Brain pericyte (primary cell): ENCODE measurements at places on chromosomes 16 and 17.

DNA sequence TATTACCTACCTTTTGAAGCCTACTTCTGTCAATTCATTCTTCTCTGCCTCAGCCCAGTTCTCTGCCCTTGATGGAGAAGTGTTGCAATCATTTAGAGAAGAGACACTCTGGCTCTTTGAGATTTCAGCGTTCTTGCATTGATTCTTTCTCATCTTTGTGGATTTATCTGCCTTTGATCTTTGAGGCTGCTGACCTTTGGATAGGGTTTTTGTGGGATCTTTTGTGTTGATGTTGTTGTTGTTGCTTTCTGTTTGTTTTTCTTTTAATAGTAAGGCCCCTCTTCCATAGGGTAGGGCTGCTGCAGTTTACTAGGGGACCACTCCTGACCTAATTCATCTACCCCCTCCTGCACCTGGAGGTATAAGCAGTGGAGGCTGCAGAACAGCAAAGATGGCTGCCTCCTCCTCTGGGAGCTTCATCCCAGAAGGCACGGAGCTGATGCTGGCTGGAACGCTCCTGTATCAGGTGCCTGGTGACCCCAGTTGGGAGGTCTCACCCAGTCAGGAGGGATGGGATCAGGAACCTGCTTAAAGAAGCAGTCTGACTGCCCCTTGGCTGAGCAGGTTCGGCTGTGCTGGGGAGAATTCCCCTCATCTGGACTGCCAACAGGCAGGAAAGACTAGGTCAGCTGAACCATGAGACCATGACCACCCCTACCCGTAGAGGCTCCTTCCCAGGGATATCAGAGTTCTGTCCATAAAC lies 28.0 kb downstream of the NFATC3 start:
- no peak for DNase-seq

DNA sequence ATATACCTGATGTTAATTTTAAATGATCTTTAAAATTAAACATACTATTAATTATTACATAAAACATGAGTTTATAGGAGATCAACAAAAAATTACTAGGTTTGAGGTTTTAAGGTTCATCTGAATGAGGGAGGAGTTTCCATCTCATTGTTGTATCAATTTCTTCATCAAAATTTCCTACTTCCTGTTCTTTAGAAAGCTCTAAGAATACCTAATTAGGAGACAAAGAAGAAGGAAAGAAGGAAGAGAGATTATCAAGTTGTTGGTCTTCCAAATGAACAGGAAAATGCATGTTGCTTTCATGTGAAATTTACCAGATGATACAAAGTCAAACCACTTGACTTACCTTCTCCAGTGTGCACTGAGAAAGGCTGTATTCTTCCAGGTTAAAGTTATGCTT lies 18.1 kb upstream of the ABCA9 start:
- DNase-seq = no peak

DNA sequence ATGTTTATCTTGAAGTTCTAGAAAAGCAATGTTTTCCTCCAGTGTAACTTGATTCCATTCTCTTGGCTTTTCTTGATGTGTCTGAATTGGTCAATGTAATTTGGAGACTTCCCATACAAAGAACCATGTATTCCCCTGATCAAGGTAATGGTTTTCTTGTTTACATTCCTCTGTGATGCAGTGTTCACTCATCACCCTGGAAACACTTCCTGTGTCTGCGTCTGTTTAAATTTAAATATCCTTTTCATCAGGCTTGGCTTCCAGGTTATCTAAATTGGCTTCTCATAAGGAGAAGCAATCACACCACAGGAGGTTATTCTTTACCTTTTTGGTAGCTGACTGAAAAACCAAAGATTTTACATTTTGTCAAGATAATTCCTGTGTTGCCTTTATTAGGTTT lies 237.3 kb upstream of the WSCD1 start:
- DNase-seq = no peak

DNA sequence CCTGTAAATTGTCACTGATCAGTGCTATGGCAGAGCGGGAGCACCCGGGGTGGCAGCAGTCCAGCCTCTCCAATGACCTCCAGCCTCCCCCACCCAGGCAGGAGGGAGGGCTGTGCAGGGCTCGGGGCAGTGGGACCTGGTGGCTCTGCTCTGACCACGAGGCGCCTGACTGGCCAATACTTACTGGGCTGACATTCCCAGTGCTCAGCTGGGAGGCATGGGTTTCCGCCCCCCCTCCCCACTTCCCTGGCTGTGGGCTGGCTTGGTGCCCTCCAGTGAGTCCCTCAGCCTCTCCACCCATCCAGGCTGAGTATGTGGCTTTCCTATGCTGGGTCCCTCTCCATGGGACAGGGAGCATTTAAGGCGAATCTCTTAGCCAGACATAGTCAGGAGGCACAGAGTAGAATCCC lies 2.7 kb downstream of the SOCS3 start:
- no peak for DNase-seq

GRCh38 chr17:15298176-15298575 lies 33.0 kb upstream of the PMP22 start:
- DNase-seq = no peak

GRCh38 chr17:40901981-40902474 lies 17.0 kb upstream of the KRT20 start:
- no peak for DNase-seq

DNA sequence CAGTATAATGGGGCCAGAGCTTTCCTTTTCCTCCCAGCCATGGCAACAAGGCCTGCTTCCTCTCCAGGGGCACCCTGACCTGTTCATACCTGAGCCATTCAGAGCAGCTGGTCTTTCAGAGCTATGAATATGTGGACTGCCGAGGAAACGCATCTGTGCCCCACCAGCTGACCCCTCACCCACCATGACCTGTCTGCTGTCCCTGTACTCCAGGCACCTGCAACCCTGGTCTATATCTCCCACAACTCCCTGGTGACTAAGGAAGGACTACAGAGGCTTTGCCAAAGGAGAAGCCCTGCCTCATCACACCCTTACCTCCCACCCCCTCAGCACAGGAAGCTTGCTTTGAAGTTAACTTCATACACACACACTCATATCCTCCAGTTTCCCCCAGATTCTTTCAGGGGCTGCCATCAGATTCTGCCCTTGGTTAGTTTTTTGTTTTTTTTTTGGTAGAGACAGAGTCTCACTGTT lies 6.0 kb downstream of the TMEM106A start:
- DNase-seq = no peak

DNA sequence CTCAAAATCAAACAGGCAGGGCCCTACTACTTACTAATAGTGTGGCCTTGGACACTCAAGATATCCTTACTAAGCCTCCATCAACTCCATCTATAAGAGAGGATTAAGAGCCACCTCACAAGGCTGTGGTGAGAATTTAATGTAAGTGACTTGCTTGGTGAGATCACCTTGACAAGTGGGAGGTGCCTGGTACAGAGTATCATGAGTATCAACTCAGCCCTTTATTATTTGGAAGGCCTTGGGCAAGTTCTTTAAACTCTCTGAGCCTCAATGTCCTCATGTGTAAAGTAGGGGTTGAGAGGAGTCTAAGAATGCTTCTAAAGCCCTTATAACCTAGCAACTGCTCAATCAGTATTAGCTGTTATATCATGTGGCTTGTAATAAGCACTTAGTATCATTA lies 15.0 kb downstream of the THUMPD1 start:
- no peak for DNase-seq

GRCh38 chr17:79557276-79558090 lies 53.4 kb downstream of the RBFOX3 start:
- no peak for DNase-seq

DNA sequence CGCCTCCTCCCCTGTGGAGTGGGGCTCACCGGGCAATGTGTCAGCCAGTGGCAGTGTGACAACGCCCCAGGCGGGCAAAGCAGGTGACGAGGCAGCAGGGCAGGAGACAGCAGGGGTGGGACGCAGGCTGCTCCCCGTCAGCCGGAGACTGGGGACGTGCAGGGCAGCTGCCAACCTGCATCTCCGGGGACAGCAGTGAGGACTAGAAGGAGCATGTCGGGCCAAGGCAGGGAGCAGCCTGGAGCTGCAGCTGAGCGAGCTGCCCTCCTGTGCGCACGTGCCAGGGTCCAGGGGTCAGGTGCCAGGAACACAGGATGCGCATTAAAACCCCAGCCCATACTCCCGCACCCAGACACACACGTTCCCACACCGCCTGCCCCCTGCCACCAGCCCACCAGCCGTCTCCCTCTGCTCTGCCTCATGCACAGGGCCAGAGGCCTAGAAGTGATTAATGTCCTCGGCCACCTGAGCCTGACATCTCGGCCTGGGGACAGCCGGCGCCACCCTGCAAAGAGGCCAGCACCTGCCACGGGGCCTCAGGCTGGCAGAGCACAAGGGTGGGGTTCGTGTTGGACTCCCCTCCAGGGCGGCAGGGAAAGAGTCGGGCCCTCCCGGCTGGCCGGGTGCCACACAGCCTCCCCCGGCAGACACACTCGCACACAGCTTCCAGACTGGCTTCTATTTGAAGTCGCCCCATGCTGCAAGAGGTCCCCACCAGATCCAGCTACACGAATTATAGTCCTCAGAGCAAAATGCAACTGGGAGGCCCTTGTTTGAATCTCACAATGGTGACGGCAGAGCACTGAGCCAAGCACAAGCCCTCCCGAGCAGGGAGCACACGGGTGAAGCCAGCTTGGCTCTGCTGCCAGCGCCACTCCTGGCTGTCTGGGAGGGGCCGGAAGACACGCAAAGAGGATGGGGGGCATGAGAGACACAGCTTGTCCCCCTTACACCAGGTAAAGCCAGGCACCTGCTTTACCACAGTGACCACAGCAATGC lies 90.4 kb downstream of the RBFOX3 start:
- DNase-seq = no peak
